ENCODE measurements at places on chromosomes 12 and 14.

DNA sequence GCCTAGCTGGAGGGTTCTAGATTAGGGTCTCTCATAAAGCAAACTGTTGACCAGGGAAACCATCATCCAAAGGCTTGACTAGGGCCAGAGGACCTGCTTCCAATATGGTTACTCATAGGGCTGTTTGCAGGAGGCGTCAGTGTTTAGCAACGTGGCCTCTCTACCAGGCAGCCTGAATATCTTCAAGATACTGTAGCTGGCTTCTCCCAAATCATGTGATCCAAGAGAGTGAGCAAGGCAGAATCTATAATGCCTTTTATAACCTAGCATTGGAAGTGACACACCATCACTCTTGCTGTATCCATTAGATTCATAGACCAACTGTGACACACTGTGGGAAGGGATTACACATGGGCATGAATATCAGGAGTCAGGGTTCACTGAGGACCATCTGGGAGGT lies 17.3 kb downstream of the TPH2 start:
- no peak for DNase-seq
- no peaks in the 10 kb centered on the region for H3K36me3 ChIP-seq
- no peaks in the 10 kb centered on the region for H3K4me1 ChIP-seq
- H3K27me3 ChIP-seq, result no peaks in the 10 kb centered on the region

DNA sequence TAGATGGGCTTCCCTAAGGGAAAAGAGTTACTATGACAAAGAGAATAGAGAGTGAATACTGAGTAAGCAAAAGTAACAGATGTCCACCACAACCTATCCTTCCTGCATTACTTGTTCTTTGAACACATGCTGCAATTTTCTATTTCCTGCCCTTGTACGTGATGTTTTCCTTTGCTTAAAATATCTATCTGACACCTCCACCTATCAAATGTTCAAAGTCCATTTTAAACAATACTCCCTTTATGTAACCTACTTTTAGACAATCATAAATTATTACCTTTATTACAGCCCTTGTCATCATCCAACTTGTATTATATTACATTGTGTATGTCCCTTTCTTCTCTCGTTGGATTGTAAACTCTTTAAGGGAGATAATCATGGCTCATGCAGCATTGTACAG lies 147.2 kb upstream of the DYRK2 start:
- H3K4me1 ChIP-seq, result no peaks in the 10 kb centered on the region
- no peak overlapping the region for H3K4me3 ChIP-seq
- no peak overlapping the region for H3K27ac ChIP-seq
- H3K36me3 ChIP-seq, result no peaks in the 10 kb centered on the region

DNA sequence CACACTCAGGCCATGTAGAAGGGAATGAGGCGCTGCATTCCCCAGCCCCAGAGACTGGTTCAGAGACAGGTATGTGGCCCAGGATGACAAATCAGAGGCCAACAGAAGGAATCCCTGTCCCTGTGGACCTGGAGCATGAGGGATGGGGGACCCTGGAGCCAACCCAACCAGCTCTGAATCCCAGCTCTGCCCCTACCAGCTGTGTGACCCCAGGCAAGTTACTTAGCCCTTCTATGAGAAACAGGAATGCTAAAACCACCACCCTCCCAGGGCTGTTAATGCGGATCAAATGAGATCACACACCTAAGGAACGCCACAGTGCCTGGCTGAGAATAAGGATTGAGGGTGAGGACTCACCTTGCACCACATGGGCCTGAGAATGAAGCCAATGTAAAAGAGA lies 15.6 kb downstream of the ITPK1 start:
- no peaks in the 10 kb centered on the region for H3K36me3 ChIP-seq
- H3K4me3 ChIP-seq, result no peak overlapping the region
- no peak overlapping the region for H3K27ac ChIP-seq
- DNase-seq, result no peak
- H3K4me1 ChIP-seq, result no peaks in the 10 kb centered on the region
- H3K27me3 ChIP-seq, result no peaks in the 10 kb centered on the region

- no peaks in the 10 kb centered on the region for H3K36me3 ChIP-seq
- no peak overlapping the region for H3K27ac ChIP-seq
- DNase-seq, result peak; percentile 95
- peak overlapping the region; percentile 74 for H3K4me3 ChIP-seq
Measured at GRCh38 chr14:81436296-81437138, 36.4 kb upstream of the STON2 start.

GRCh38 chr12:81296556-81297305 lies 218.9 kb downstream of the ACSS3 start:
- no peak overlapping the region for H3K27ac ChIP-seq
- no peak overlapping the region for H3K4me3 ChIP-seq
- DNase-seq, result no peak

DNA sequence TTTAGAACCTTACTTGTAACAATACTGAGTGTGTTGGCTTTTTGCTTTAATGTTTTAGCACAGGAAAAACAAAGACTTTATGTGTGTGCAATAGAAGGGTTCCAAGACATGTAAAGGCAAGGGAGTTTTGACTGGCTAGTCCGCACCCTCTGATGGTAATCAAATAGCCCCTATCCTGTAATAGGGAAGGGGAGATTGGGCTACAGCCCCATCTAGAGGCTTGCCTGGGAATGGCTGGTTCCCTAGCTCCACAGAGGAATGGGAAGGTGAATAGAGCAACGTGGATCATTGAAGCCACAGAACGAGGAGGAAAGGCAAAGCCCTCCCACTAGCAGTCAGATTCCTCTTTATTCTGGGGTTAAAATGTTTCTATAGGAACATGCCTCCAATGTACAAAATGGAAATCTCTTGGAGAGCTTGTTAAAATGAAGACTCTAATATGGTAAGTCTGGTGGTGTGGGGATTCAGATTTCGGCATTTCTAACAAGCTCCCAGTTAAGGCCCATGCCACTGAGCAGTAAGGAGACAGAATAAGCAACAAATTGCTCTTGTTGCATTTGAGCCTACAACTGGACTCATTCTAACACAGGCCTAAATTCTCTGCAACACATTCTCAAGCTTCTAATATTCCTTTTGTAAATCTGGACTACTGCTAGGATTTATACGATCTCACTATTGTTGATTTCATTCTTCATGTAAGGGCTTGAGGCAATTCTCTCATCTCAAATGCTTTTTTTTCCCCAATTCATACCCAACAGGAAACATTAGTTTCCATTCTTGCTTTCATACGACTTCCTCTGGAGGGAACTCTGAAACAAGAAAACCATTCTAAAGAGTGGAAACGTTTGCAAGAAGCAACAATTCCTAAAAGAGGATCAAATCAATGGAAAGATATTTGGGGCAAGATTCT lies 57.1 kb downstream of the NIN start:
- H3K27me3 ChIP-seq, result no peaks in the 10 kb centered on the region
- H3K4me1 ChIP-seq, result no peaks in the 10 kb centered on the region
- no peak overlapping the region for H3K4me3 ChIP-seq
- peak; percentile 59 for DNase-seq
- H3K36me3 ChIP-seq, result peaks cover 4% of the 10 kb centered on the region

DNA sequence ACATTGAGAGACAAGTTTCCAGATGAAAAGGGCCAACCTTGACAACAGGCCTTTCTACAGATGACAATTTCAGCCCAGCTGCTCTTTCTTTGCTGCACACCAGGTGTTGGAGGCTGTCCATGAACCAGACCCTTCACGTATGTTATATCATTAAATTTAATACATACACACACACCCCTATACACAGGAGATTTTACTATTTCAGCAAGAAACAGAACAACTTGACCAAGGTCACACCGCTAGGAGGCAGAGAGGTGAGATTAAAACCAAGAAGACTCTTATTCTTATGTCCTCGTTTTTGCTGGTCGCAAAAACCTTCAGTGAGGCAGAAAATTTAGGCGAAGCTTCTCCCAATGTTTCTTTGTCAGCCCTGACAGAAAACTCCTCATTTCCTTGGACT lies 1585.9 kb downstream of the AACS start:
- no peak overlapping the region for H3K27ac ChIP-seq
- no peaks in the 10 kb centered on the region for H3K27me3 ChIP-seq
- H3K36me3 ChIP-seq, result no peaks in the 10 kb centered on the region
- no peak for DNase-seq
- no peak overlapping the region for H3K4me3 ChIP-seq

DNA sequence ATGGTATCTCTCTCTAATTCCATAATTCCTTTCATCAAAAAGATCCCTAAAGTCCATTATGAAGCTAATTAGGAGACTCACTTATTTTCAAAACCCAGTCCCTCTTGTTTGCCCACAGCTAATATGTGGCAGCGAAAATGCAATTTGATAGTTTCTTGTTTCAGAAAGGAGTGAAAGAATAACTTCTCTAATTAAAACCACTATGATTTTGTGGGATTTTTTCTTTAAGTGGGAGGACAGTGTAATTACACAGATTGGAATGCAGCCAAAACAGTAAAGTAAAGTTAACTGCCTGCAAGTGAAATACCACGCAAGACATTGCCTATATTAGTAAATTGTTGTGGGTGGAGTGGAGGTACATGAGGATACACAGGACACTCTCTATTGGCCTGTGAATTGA lies 50.0 kb downstream of the PTPRO start:
- DNase-seq, result no peak
- H3K27me3 ChIP-seq, result no peaks in the 10 kb centered on the region
- H3K27ac ChIP-seq, result no peak overlapping the region
- H3K4me3 ChIP-seq, result no peak overlapping the region
- H3K36me3 ChIP-seq, result no peaks in the 10 kb centered on the region
- H3K4me1 ChIP-seq, result peaks cover 2% of the 10 kb centered on the region

- DNase-seq, result no peak
- H3K4me1 ChIP-seq, result no peaks in the 10 kb centered on the region
- no peaks in the 10 kb centered on the region for H3K27me3 ChIP-seq
- no peak overlapping the region for H3K4me3 ChIP-seq
- no peak overlapping the region for H3K27ac ChIP-seq
Measured at GRCh38 chr12:67534681-67535080, 113.9 kb upstream of the DYRK2 start.

GRCh38 chr14:75088566-75089373 lies 19.3 kb downstream of the ZC2HC1C start:
- H3K4me1 ChIP-seq, result no peaks in the 10 kb centered on the region
- H3K27ac ChIP-seq, result no peak overlapping the region
- peak; percentile 88 for DNase-seq
- H3K4me3 ChIP-seq, result no peak overlapping the region
- peaks cover 25% of the 10 kb centered on the region for H3K36me3 ChIP-seq

DNA sequence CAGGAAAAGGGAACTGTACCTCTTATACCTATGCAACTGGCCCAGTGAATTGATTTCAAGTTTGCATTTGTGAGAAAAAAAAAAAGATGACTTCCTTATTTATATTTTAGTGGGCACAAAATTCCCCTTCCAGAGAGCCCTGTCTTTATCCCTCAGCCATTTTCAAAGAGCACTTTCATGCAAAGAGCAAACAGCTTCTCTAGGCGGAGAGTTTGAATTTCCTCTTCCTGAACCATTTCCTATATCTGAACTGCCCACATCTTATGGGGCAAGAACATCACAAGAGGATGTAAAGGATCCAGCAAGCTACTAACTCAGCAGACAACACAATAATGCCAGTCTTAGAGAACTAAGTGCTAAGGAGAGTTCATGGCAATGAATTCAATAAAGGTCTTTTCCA lies 22.3 kb upstream of the PLXNC1 start:
- H3K27me3 ChIP-seq, result no peaks in the 10 kb centered on the region
- H3K36me3 ChIP-seq, result no peaks in the 10 kb centered on the region
- DNase-seq, result no peak
- H3K4me1 ChIP-seq, result no peaks in the 10 kb centered on the region
- no peak overlapping the region for H3K4me3 ChIP-seq

Data from kidney (tissue), 22 donors.